ENCODE measurements at places on chromosomes 4 and X.

DNA sequence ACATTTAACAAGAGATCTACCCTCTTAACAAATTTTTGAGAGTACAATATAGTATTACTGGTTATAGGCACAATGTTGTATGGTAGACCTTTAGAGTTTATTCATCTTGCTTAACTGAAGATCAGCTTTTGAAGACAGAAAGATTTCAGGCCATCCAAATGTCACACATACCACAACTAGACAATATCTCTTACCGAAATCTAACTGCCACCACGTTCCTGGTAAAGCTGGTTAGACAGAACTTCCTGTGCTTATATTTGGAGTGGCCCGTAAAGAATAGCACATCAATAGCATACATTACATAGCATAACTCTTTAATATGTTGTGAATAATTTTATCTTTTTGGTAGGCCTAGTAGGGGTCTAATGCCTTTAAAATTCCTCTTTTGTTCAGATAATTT, 29.8 kb upstream of the ARHGEF6 start:
- no peak for DNase-seq

DNA sequence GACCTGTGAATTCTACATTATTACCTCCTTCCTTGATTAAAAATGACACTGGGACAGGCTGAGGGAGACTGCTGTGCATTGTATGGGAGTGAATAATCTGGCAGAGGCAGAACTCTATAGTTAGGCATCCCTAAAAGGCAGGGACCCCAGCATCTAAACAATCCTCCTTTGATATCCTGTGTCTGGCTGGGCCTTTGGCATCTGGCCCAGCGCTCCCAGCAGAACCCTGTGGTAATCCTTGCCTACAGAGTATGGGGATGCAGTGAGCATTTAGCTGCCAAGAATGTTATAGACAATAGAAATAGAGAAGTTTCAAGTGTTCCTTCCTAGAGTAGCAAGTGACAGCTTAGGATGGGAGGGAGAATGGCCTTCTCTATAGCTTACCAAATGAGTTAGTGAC, 38.5 kb downstream of the ZCCHC12 start:
- DNase-seq = no peak

GRCh38 chr4:173211838-173212237, 43.2 kb downstream of the GALNT7 start:
- DNase-seq = no peak

DNA sequence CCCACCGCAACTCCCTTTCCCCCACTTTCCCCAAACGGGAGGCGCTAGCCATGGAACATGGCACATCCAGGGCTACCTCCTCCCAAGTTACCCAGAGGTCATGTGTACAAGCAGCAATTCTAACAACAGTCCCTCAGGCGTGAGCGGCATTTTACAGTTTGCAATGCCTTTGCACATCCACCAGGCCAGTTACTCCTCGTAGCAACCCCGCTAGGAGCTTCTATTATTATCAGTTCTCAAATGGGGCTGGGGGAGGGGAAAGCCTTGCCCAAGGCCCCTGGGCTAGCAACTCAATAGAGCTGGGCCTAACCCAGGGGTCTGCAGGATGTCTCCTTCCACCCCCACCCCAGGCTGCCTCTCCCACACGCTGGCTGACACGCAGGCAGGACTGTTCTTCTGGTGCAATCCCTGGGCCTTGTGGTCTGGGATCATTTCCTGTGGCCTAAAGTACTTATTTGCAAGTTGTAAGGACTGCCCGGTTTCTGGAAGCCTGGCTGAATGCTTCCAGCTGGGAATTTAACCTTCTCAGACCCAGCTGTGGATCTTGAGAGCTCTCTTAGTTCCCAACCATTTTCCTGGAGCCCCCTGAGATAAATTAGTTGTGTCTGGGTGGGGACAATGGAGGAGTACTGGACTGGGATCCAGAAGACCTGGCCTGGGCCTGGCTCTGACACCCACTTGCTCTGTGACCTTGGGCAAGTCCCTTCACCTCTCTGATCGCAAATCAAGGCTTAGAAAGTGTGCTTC, 27.7 kb downstream of the PJA1 start:
- DNase-seq = no peak

- DNase-seq = no peak
These were observed 836.0 kb downstream of the TRIML1 start for GRCh38 chr4:188975271-188975670.

Measured in CD8-positive, alpha-beta memory T cell (primary cell).